ENCODE measurements at places on chromosomes 16 and 17. TPM values are rescaled to one million over a fixed set of nuclear protein-coding genes. Genes with fewer than 3 reads are reported as not detected.

Gene RECQL5
- total RNA-seq, result 27.3 TPM

Gene SGCA
- 0.54 TPM for total RNA-seq

Gene KRT40
- total RNA-seq, result not detected

Gene SRP68
- total RNA-seq, result 87.9 TPM

Gene CTRL
- 0.63 TPM for total RNA-seq

Gene SLC13A5
- total RNA-seq, result 0.38 TPM

Gene TLCD1
- total RNA-seq, result 27.5 TPM

Gene AMZ2
- total RNA-seq, result 131 TPM

Gene CNGB1
- 0.06 TPM for total RNA-seq

Gene TMEM114
- not detected for total RNA-seq

Gene HOXB4
- total RNA-seq, result 0.13 TPM

Gene CCL2
- 10.8 TPM for total RNA-seq

Gene EDC4
- total RNA-seq, result 60.7 TPM

Gene SLC47A1
- 23.3 TPM for total RNA-seq

Gene TNS4
- total RNA-seq, result 271 TPM

Gene HCRT
- not detected for total RNA-seq

Gene CES4A
- 3.1 TPM for total RNA-seq

Gene CCL23
- total RNA-seq, result not detected

Gene FNDC8
- not detected for total RNA-seq

Gene ASGR1
- total RNA-seq, result 0.42 TPM

Gene PHOSPHO1
- 1.1 TPM for total RNA-seq

Gene LPCAT2
- total RNA-seq, result 5.5 TPM

Gene ATP1B2
- 0.08 TPM for total RNA-seq

Gene RASD1
- 6.2 TPM for total RNA-seq

Gene KRTAP9-3
- not detected for total RNA-seq

Gene CCL17
- total RNA-seq, result not detected

Gene SULT1A3
- total RNA-seq, result 5.5 TPM

Gene PNMT
- total RNA-seq, result 0.53 TPM

Gene RAD51D
- total RNA-seq, result 28.4 TPM

Gene TMEM98
- 44.3 TPM for total RNA-seq

Gene SMIM22
- total RNA-seq, result not detected

Gene KCNJ12
- 1.5 TPM for total RNA-seq

Gene KCNJ18
- not detected for total RNA-seq

Gene OR4D1
- 0.02 TPM for total RNA-seq

Gene RBFOX1
- not detected for total RNA-seq

Gene NACA2
- not detected for total RNA-seq

Gene ORAI3
- 10.1 TPM for total RNA-seq

Gene STH
- total RNA-seq, result not detected

Gene EME1
- total RNA-seq, result 13.8 TPM

Gene DPEP2
- not detected for total RNA-seq

Gene KPNA2
- 470 TPM for total RNA-seq

Gene OR1F1
- 0.29 TPM for total RNA-seq

Gene TNFRSF13B
- total RNA-seq, result not detected

Gene ABCA3
- total RNA-seq, result 23.7 TPM

Gene RAD51C
- 55.3 TPM for total RNA-seq

Gene GH1
- not detected for total RNA-seq

Gene PLD6
- 6.9 TPM for total RNA-seq

Gene CAPNS2
- not detected for total RNA-seq

Gene KCNAB3
- total RNA-seq, result 2.0 TPM

All from A549 treated with dexamethasone at 1 μM for 4 hours (cell line).